ENCODE measurements at places on chromosomes 16 and 17.

GRCh38 chr17:83100220-83100852 is 20.9 kb downstream of the METRNL start:
- DNase-seq, result no peak

GRCh38 chr17:73247726-73248125 is 14.0 kb downstream of the CPSF4L start:
- no peak for DNase-seq

- DNase-seq, result no peak
These were observed 20.2 kb downstream of the CHCT1 start for GRCh38 chr17:60442271-60443173.

DNA sequence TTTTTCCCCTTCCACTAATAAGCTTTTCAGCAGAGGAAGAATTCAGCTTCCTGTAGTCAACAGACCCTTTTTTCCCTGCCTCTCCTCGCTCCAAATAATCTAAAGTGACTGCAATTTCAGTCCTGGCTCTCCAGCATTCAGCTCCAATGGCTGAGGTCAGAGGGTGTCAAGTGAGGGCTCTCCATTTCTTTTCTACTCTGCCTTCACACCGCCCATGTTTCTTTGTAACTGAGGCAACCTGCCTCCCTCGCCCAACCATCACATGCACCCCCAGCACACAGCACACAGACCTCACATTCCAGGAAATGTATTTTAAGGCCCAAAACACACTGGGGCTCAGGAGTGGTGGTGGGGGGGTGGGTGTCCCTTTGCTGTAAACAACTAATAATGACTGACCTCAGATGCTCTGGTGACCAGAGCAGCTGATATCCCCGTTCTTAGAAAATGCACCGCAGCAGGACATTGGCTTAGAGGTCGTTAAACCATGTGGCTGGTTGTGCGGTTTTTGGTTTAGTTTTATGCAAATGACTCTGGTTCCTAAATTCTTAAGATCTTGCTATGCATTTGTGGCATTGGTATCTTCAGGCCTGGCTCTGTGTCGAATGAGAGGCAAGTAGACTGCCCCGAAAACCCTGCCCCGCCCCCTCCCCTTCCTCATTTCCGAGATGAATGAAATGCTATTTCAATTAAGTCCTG is 203.6 kb downstream of the ZFHX3 start:
- DNase-seq, result no peak

GRCh38 chr16:64061621-64062020 is 1060.2 kb downstream of the CDH11 start:
- no peak for DNase-seq

DNA sequence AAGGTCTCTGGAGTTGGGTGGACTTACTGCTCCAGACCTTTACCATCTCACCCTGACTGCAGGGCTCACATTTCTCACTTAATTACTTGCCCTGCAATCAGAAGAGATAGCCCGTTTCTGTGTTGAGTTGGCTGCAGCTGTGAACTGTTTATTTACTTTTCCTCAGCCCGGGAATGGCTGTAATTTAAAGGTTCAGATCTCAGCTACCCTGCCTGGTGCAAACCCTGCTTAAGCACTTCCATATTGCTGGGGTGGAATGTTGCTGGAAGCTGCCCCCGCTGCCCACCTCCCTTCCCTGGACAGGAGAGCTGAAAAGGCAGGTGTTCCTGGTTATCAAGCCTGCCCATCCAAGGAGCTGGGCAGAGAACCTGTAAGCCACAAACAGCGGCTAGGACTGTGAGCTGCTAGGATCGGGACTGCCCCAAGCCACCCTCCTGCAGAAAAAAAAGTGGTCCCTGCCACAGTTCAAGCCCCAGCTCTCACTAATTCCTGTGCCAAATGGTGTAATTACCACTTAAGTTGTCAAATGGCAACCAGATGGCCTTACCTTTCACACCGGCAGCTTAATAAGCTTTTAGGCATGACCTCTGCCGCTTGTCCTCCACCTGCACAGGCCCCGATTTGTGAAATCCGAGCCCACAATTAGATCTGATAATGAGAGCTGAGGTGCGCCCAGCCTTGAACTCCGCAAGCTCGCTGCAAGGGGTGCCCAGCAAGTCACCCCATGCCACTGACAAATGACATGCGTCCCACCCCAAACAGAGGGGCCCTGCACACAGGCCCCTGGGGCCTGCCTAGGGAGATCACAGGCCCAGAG is 269.8 kb downstream of the C16orf95 start:
- DNase-seq, result no peak

- DNase-seq, result no peak
These were observed 60.0 kb downstream of the RPTOR start for GRCh38 chr17:80604670-80605010.

- no peak for DNase-seq
These were observed 791 bp downstream of the DNAI2 start for GRCh38 chr17:74274709-74275340.

DNA sequence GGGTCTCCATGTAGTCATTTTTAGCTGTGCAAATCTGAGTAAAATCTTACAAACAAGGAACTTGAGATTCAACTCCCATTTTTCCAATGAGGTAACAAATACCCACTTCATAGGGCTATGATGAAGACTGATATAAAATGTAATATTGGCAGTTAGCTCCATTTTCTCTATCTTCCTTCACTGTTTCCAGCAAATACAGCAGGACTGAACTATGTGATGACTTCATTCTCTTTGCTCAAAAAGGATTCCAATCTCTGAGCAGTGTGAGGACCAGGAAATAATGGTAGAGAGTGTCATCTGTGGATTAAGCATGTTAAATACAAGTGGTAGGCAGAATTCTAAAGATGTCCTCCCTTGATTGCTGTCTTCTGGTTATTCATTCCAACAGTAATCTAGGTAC is 18.3 kb downstream of the RND2 start:
- DNase-seq, result no peak

GRCh38 chr17:31318851-31319661 is 2.4 kb downstream of the EVI2A start:
- no peak for DNase-seq

DNA sequence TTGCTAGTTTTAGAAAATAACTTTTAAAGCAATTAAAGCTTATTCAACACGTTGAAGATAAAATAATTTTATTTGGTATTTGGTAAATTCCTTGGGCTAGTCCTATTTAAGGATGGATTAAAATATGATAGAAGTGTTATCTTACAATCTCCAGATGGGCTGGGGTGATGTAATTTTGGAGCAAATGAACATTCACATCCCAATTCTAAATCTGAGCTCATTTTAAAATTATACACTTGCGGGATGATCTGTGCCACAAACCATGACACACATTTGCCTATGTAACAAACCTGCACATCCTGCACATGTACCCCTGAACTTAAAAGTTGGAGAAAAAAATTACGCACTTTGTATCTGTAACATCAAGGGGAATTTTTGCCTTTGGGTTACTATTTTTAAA is 31.5 kb downstream of the NLK start:
- no peak for DNase-seq

- DNase-seq, result no peak
These were observed 147.9 kb downstream of the PMP22 start for GRCh38 chr17:15117239-15117638.

- DNase-seq, result no peak
These were observed 45.0 kb downstream of the DYNLRB2 start for GRCh38 chr16:80585764-80586163.

DNA sequence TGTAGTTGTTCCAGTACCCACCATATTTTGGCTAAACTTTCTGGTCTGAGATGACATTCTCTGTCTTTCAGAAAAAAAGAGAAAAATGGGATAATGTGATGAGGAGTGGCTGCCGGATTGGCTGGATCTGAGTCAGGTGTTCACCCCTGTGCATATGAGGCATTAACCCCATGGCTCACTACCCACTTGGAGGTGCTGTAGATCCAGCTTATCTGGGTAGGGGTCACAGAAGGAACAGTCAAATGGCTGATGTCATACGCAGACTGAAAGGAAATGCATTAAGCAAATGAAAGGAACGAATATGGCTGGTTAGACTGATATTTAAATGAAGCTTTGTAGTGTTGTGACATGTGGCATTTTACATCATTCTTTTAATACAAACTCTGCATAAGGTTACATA is 17.3 kb downstream of the MAP2K6 start:
- no peak for DNase-seq

DNA sequence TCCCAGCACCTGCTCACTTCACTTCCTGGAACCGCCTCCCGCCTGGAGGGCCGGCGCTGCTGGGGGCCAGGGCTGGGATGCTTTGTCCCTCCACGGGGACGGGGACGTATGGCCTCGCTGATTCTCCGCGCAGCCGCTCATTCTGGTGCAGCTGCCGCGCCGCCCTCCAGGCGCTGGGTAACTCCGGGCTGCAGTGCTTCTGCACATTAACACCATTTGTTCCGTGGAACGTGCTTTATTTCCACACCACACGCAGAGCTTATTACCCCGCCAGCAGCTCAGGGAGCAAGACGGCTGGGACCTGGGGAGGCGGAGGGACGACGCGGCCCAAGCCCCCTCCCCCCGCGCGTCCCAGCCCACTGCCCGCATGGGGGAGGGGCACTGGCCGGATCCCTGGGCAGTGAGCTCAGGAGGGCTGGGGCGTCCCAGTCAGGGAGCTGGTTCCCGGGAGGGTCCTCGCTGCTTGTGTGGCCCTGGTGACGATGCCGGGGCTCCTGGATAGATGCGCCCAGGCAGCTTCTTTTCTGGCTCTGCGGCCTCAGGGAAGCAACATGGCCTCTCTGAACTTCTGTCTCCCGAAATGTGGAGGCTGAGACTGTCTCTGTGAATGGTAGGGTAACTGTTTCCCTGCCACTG is 45.4 kb upstream of the ACSF3 start:
- DNase-seq, result peak; percentile 48

DNA sequence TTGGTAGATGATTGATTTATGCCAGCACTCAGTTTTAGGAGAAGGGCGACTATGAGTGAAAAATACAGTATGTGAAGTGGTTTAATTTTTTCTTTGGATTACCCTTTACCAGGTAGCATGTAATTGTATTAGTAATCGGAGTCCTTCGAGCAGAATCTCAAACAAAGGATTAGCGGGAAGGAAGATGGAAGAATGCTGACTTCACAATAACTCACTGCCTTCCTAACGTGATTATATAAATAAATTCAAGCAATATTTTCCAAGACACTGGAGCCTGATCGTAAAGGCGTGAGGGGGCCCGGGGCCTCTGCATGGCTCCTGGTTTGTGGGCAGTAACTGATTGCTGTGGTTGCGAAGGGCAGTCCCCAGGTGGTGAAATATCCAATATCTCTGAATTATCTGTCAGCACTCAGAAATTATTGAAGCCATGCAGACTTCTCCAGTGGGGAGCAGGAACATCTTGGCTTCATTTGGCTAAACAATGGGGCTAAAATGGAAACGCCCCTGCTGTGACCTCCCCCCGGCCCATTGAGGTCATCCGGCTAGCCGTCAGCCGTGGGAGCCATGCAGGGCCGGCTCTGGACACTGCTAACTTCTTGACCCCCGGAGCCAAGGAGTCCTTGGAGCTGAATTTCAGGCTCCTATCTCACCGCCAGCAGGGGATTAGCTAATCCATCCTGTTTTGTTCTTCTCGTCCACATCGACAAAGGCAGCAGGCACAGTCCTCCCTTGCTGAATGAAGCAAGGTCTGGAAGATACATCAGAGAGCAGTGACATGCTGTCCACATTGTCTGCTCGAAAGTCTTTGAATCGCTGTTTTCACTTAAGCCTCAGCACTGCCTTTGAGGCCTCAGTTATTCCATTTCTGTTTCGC is 295.9 kb upstream of the N4BP1 start:
- no peak for DNase-seq

- DNase-seq, result no peak
These were observed 89.1 kb downstream of the SEC14L1 start for GRCh38 chr17:77229786-77230435.

- no peak for DNase-seq
These were observed 11.8 kb downstream of the SIAH1 start for GRCh38 chr16:48373258-48374029.

GRCh38 chr17:46769531-46770438 is 48.7 kb downstream of the WNT3 start:
- no peak for DNase-seq

DNA sequence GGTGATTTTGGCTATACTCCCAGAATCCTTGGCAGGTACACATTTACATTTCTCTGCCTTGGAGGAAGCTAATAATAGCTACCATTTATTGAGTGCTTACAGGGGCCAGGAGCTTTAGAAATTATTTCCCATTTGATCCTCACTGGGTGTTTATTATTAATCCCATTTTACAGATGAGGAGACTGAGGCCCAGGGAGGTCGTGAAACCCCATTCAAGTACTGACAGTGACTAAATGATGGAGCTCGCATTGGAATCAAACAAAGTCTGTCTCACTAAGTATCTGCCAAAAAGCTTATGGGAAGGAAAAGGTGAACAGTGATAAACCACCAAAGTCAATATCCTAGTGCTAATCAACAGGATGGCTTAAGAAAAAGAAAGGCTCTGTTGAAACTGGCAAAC is 33.3 kb upstream of the XYLT1 start:
- DNase-seq, result no peak

DNA sequence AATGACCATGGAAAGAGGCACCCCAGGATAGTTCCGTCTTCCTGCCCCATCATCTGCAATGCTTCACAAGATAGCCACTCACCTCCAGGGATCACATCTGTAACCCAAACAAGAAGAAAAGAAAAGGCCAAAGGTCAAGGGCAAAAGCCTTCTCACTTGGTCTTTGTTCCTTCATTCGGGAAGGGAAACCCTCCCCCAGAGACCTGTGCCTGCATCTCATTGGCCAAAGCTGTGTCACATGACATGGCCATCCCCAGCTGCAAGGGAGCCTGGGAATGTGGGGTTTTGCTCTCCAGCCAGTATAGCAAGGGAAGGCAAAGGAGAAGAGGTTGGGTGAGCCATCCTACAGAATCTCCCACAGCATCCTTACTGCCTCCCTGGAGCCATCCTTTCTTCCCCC is 47.9 kb downstream of the NOL11 start:
- DNase-seq, result no peak

- DNase-seq, result no peak
These were observed 94.4 kb downstream of the AATF start for GRCh38 chr17:37043201-37043600.

GRCh38 chr16:3787924-3788661 is 70.8 kb upstream of the TRAP1 start:
- no peak for DNase-seq

GRCh38 chr17:58648236-58648635 is 43.6 kb downstream of the TEX14 start:
- no peak for DNase-seq

GRCh38 chr17:6019959-6020358 is 50.2 kb upstream of the WSCD1 start:
- DNase-seq, result no peak

DNA sequence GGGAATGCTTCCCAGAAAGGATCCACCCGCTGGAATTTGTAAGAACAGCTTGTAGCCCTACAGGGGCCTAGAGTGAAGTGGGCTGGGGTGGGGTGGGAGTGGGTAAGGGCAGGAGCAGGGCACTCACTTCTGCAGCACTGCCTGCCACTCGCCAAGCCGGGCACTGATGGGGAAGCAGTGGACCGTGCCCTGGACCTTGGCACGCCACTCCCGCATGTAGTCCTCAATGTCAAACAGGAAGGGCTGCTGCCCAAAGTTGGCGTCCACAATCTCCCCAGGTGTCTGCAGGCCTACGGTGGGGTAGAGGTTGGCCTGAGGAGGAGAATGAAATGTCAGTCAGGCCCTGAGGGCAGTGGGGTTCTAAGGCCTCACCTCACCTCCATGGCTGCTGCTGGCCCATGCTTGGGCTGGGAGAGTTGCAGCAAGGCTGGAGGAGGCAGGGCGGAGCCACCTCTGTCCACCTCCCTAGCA is 15.7 kb upstream of the GFOD2 start:
- no peak for DNase-seq
